ENCODE measurements at places on chromosomes 7 and 10. TPM values are rescaled to one million over a fixed set of nuclear protein-coding genes. Genes with fewer than 3 reads are reported as not detected.

HOXA7 gene
- 23.9 TPM for polyA plus RNA-seq

DNA sequence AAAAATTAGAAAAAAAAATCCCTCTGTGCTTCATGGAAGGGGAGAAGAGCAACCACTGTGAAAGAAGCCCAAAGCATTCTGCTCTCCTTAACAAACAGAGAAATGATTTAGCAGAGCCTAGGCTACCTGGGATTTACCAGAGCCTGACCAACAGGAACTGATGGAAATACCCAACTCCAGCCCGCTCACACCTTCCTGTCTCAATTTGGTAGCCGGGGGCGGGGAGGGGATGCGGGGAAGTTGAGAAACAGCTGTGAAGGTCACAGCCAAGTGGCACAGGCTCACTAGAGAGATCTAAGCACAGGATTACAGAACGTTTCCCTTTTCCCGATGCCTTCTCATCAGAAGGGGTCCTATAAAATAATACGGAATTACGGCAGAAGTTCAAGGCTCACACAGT, 17.6 kb downstream of the RSU1 start:
- no peak overlapping the region for H3K27ac ChIP-seq
- DNase-seq = no peak
- H3K27me3 ChIP-seq = no peaks in the 10 kb centered on the region
- H3K4me1 ChIP-seq = no peaks in the 10 kb centered on the region
- H3K4me3 ChIP-seq = no peak overlapping the region
- H3K36me3 ChIP-seq = no peaks in the 10 kb centered on the region

DNA sequence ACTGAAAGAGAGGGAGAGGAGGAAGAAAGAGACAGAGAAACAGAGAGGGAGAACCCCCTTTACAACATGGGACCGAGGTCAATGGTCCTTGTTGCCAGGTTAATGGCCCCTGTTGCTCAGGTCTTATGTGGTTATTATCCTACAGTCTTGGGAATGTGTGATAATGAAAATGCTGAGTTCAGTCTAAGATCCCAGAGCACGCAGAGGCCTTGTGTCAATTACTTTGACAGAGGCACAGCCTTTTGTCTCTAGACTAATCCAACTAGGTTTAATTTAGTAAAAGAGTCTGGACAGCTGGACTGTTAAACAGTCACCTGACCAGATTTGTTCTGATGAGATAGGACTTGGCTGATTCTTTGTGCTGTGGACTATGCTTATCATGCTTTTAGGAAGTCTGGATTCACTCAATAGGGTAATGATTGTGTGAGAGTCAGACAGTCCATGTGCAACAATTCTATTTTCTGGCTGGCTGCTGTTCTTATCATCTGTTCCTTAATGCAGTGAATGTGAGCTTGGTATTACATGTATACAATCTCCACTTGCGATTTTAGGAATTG, 157.4 kb upstream of the MAGI2 start:
- no peak for DNase-seq
- no peaks in the 10 kb centered on the region for H3K27me3 ChIP-seq
- no peaks in the 10 kb centered on the region for H3K4me1 ChIP-seq
- no peak overlapping the region for H3K4me3 ChIP-seq
- no peaks in the 10 kb centered on the region for H3K36me3 ChIP-seq

DNA sequence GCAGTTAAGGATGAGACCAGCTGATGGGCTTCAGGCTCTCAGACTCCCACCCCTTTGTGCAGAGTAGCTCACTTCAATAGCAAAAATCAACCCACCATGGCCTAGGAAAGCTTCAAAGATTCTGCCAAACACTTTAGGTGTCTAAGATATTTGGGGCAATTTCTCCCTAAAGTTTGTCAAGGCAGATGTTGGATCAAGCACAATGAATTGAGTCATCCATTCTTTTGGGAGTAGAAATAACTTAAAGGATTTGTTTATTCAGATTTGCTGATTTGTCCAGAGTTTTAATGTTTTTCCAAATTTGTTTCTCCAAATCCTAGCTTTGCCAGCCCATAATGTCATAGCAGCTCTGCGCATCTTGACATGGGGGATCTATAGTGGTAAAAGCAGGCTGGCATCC, 855.1 kb downstream of the LRMDA start:
- no peak for DNase-seq
- no peaks in the 10 kb centered on the region for H3K27me3 ChIP-seq
- no peak overlapping the region for H3K27ac ChIP-seq

- no peak overlapping the region for H3K27ac ChIP-seq
- H3K4me3 ChIP-seq = no peak overlapping the region
- H3K27me3 ChIP-seq = no peaks in the 10 kb centered on the region
- no peak for DNase-seq
Observed at GRCh38 chr7:149456506-149457421, 4.1 kb downstream of the ZNF777 start.

DNA sequence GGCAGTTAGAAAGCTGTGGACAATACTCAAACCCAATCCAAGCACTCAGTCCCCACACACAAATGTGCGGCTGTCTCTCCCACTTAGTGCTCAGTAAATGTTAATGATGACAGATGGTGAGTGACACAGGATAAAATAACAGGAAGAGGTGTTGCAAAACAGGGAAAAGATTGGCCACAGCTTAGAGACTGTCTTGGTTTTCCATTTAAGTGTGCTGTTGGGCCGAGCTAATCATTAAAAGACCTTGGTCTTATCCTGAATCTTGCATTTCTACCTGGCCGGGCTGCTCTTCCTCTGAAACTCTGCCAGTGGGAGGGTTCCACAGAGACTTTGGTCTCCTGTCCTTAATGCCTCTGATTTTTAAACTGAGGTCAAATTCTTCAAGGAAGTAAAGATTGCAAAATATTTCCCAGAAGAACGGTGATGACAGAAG, 113.1 kb upstream of the RNF32 start:
- H3K4me3 ChIP-seq = no peak overlapping the region
- H3K27ac ChIP-seq = no peak overlapping the region
- H3K36me3 ChIP-seq = no peaks in the 10 kb centered on the region

DNA sequence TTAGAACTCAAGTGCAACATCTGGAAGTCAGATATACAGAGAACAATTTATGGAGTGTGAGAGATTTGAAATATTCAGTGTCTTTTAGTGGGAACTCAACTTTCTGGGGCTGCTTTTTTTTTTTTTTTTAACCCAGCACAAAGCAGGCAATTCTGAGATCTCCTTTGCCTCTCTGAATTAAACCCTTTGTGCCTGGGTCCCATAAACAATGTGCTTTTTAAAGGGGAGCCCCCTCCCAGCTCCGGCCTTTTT, 146.8 kb downstream of the CELF2 start:
- no peaks in the 10 kb centered on the region for H3K36me3 ChIP-seq
- no peak for DNase-seq

GRCh38 chr10:25059990-25060389, 43.6 kb downstream of the THNSL1 start:
- H3K4me3 ChIP-seq = no peak overlapping the region
- no peaks in the 10 kb centered on the region for H3K4me1 ChIP-seq
- H3K27me3 ChIP-seq = no peaks in the 10 kb centered on the region
- H3K27ac ChIP-seq = no peak overlapping the region
- H3K36me3 ChIP-seq = no peaks in the 10 kb centered on the region
- no peak for DNase-seq

- DNase-seq = no peak
- no peak overlapping the region for H3K4me3 ChIP-seq
- no peaks in the 10 kb centered on the region for H3K4me1 ChIP-seq
- H3K27ac ChIP-seq = no peak overlapping the region
- no peaks in the 10 kb centered on the region for H3K27me3 ChIP-seq
Observed at GRCh38 chr7:93968911-93969620, 35.1 kb downstream of the BET1 start.

GRCh38 chr7:105791926-105792325, 84.5 kb downstream of the ATXN7L1 start:
- H3K36me3 ChIP-seq = peaks cover 10% of the 10 kb centered on the region
- H3K4me1 ChIP-seq = peaks cover 34% of the 10 kb centered on the region
- DNase-seq = no peak
- H3K27ac ChIP-seq = no peak overlapping the region

- no peaks in the 10 kb centered on the region for H3K4me1 ChIP-seq
- no peak overlapping the region for H3K27ac ChIP-seq
- no peaks in the 10 kb centered on the region for H3K36me3 ChIP-seq
- no peaks in the 10 kb centered on the region for H3K27me3 ChIP-seq
- no peak for DNase-seq
Observed at GRCh38 chr10:78992333-78992732, 76.4 kb upstream of the ZMIZ1 start.
